ENCODE measurements at places on chromosomes 11 and 22. TPM values are rescaled to one million over a fixed set of nuclear protein-coding genes. Genes with fewer than 3 reads are reported as not detected.

- DNase-seq = no peak
- no peak overlapping the region for H3K4me3 ChIP-seq
- H3K27ac ChIP-seq = no peak overlapping the region
Observed at GRCh38 chr22:47345025-47345424, 582.6 kb downstream of the TBC1D22A start.

DNA sequence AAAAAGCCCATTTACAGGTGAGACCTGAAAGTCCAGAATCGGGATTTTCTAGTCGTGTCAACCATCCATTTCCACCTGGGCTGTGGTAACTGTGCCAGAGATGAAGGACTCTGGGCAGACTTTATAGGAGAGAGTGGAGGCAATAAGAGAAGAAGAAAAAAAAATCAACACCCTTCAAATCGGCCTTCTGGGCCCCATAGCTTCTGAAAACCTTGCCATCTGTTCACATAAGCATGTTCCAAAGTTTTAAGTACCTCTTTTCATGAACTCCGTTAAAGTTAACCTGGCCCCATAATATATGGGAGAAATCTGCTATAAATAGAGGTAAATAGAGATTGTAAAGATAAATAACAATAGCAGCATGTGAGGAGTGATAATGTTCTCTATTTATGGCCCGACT, 470.5 kb downstream of the MIAT start:
- DNase-seq = no peak
- H3K4me3 ChIP-seq = no peak overlapping the region

PRAME gene
- total RNA-seq = not detected

KCNE3 gene
- 1.9 TPM for total RNA-seq

APLNR gene
- total RNA-seq = not detected

SC5D gene
- 58.7 TPM for total RNA-seq

MRPL40 gene
- 23.6 TPM for total RNA-seq

CCDC73 gene
- not detected for total RNA-seq

DNA sequence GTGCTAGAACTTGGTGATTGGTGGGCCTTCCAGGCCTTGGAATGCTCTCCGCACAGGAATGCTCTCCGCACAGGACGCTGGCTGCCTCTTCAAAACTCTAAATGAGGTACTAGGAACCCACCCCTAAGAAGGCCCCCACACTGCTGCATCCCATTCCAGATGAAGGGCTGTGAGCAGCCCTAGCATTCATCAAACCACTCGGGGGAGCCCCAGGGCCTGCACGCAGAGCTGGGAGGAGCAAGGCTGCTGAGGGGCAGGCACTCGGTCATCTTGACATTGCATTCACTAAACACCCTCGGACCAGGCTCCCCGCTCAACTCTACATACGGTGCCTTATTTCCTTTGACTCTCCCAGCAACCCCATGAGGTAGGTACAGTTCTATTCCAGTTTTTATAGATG, 49.2 kb upstream of the EMID1 start:
- no peak overlapping the region for H3K27ac ChIP-seq
- H3K36me3 ChIP-seq = no peaks in the 10 kb centered on the region
- peaks cover 16% of the 10 kb centered on the region for H3K27me3 ChIP-seq
- no peak overlapping the region for H3K4me3 ChIP-seq
- DNase-seq = no peak

GRCh38 chr22:44019416-44019815, 4.7 kb upstream of the PARVB start:
- H3K4me3 ChIP-seq = no peak overlapping the region
- H3K4me1 ChIP-seq = peaks cover 4% of the 10 kb centered on the region
- DNase-seq = no peak
- peaks cover 7% of the 10 kb centered on the region for H3K27me3 ChIP-seq
- no peak overlapping the region for H3K27ac ChIP-seq

GRCh38 chr22:37303821-37304274, 21.5 kb downstream of the CYTH4 start:
- H3K27ac ChIP-seq = no peak overlapping the region
- H3K4me3 ChIP-seq = no peak overlapping the region
- H3K27me3 ChIP-seq = peaks cover 14% of the 10 kb centered on the region
- DNase-seq = no peak

YPEL4 gene
- total RNA-seq = 0.22 TPM

DNA sequence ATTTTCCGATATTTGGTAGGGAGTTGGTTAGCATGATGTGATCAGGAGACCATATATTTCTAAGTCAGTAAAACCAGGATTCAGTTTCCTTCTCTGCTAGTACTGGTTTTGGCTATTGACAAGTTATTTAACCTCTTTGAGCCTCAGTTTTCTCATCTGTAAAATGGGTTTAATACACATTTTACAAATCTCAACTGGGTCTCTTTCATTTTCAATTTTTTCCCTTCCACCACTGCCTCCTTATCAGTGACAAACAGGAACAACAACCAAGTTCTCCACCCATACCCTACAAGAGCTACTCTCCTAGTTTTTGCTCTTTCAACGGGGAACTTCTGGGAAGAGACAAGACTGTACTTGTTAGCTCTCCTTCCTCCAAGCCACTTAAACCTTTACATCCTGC, 6.2 kb upstream of the APLP2 start:
- H3K27ac ChIP-seq = no peak overlapping the region
- no peak for DNase-seq
- peaks cover 18% of the 10 kb centered on the region for H3K27me3 ChIP-seq
- H3K4me1 ChIP-seq = peaks cover 4% of the 10 kb centered on the region
- H3K4me3 ChIP-seq = no peak overlapping the region
- no peaks in the 10 kb centered on the region for H3K36me3 ChIP-seq

GGTLC2 gene
- total RNA-seq = not detected

DNA sequence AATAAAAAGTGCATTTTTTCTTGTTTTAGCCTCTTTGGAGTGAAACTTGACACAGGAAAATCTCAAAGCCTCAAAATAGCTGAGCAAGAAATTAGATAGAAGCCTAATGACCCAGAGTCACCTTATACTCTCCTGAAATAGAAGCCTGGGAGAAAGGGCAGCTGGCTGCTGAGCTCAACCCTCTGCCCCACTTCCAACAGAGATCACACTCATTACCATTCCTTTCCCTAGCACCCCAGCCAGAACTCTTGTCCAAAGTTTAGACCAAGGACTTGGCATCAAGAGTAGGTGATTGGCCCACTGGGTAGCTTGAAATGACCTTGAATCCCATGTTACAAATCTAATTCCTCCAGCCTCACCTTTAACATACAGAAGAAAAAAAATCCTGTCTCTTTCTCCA, 62.7 kb upstream of the AMOTL1 start:
- H3K27me3 ChIP-seq = no peaks in the 10 kb centered on the region
- H3K36me3 ChIP-seq = no peaks in the 10 kb centered on the region
- peaks cover 33% of the 10 kb centered on the region for H3K4me1 ChIP-seq
- H3K4me3 ChIP-seq = no peak overlapping the region
- DNase-seq = no peak
- H3K27ac ChIP-seq = no peak overlapping the region

DNA sequence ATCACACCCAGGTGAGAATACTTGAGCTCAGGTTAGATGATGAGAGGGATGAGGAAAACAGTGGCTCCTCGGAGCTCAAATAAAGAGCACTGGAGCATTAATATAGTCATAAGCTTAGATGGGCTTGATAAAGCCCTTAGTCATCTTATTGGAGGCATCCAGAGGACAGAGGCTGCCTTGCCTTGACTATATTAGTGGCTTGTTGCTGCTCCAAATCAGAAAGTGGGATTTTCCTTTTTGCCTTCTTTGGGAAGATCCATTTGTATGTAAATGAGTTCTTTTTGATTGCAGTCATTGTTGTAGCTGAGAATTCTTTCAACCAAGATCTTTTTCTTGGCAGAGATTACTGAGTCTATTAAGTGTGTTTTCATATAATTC, 18.9 kb downstream of the ADM start:
- H3K27me3 ChIP-seq = no peaks in the 10 kb centered on the region

Data from progenitor cell of endocrine pancreas (in vitro differentiated cells).